GM23248 (cell line): ENCODE measurements at places on chromosomes 4 and X. TPM values are rescaled to one million over a fixed set of nuclear protein-coding genes. Genes with fewer than 3 reads are reported as not detected.

Gene BTC
- not detected in 2 replicates for total RNA-seq

- DNase-seq: peak; percentile 68
Measured at GRCh38 chr4:75916091-75916661, 13.9 kb upstream of the PPEF2 start.

- no peak for DNase-seq
Measured at GRCh38 chr4:185144601-185145240, 1.7 kb downstream of the SLC25A4 start.

Gene BEND2
- not detected in 2 replicates for total RNA-seq

DNA sequence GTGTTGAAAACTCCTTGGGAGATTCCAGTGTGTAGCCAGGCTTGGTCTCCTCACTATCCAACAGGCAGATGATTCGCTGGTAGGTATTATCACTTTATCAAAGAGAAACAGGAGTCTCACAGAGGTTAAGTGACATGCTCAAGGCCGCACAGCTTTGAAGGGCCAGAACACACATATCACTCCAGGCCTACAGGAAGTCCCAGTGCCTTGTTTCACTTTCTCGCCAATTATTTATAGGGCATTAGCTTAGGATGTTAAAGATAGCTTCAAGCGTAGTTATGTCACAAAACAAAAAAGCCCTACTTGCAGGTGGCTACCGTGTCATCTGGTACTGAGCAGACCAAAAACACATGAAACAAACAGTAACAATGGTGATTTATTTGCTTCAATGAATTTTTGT is 13.2 kb downstream of the ATP8A1 start:
- DNase-seq: no peak

GRCh38 chr4:27248829-27249228 is 388.2 kb downstream of the STIM2 start:
- DNase-seq: peak; percentile 95

Gene RASGEF1B
- not detected in 2 replicates for total RNA-seq

Gene MAGEB10
- total RNA-seq: not detected in 2 replicates

- DNase-seq: peak; percentile 35
Measured at GRCh38 chrX:124518885-124519284, 172.5 kb downstream of the SH2D1A start.

DNA sequence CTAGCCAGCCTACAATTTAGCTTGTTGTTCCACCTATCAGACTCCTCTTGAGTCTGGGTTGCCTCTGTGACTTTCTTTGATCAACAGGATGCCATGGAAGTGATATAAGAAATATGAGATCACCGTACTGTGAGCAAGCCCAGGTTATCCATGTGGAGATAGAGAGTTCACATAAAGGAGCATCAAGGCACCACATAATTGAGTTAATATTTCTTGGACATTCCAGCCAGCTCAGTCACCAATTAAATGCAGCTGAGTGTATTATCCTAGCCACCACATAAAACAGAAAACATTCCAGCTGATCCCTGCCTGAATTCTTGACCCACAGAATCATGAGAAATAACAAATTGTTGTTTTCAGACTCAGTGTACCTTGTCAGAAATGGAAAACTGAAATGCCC is 253.6 kb downstream of the PPP1R2C start:
- peak; percentile 52 for DNase-seq

Gene NSUN7
- total RNA-seq: not detected in 2 replicates

Gene VEGFC
- 41.6 and 56.3 TPM in 2 replicates for total RNA-seq

- DNase-seq: peak; percentile 41
Measured at GRCh38 chrX:38859602-38860001, 58.3 kb downstream of the MID1IP1 start.

Gene ZNF275
- total RNA-seq: 11.5 and 12.0 TPM in 2 replicates

Gene TMSB15A
- total RNA-seq: 1.0 and 1.4 TPM in 2 replicates

DNA sequence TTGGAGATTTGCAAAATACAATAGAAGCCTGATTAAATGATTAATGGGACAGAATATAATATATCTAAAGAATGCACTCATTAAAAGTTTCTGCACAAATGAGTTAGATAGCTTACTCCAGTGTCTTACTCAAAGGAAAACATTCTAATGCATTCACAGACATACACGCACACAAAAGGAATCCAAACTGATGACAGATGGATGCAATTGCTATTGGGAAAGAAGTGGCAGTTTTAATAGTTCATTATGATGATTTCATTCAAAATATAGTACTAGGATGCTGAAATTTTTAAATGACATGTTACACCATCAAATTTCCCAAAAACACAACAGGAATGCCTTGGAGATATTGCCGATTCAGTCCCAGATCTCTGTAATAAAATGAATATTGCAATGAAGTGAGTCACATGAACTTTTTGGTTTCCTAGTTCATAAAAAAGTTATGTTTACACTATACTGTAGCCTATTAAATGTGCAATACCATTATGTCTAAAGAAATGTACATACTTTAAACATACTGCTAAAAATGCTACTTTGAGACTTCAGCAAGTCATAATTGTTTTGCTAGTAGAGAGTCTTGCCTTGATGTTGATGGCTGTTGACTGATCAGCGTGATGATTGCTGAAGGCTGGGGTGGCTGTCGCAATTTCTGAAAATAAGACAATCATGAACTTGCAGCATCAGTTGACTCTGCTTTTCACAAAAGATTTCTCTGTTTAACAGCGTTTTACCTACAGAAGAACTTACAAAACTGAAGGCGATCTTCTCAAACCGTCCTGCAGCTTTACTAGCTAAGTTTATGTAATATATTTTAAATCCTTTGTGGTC is 45.6 kb downstream of the BBS12 start:
- DNase-seq: peak; percentile 91

DNA sequence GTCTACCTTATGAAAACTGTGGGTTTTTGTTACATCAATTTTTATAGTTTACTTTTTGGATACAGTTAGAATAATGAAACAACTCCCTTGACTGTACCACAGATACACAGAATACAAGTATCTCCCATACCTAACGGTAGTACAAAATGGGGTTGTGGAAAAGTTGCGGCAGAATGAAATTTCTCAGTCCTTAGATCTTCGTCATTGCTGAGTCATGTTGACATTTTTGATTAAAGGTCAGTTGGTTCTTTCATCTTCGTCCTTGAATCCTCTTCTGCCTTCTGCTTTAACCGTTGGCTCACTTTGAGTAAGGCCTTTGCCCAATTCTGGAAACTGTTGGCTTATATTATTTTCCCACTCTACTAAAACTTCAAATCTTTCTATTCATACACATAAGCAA is 75.6 kb downstream of the TRIML1 start:
- DNase-seq: no peak

GRCh38 chr4:73894001-73894400 is 24.8 kb downstream of the CXCL1 start:
- DNase-seq: peak; percentile 43

DNA sequence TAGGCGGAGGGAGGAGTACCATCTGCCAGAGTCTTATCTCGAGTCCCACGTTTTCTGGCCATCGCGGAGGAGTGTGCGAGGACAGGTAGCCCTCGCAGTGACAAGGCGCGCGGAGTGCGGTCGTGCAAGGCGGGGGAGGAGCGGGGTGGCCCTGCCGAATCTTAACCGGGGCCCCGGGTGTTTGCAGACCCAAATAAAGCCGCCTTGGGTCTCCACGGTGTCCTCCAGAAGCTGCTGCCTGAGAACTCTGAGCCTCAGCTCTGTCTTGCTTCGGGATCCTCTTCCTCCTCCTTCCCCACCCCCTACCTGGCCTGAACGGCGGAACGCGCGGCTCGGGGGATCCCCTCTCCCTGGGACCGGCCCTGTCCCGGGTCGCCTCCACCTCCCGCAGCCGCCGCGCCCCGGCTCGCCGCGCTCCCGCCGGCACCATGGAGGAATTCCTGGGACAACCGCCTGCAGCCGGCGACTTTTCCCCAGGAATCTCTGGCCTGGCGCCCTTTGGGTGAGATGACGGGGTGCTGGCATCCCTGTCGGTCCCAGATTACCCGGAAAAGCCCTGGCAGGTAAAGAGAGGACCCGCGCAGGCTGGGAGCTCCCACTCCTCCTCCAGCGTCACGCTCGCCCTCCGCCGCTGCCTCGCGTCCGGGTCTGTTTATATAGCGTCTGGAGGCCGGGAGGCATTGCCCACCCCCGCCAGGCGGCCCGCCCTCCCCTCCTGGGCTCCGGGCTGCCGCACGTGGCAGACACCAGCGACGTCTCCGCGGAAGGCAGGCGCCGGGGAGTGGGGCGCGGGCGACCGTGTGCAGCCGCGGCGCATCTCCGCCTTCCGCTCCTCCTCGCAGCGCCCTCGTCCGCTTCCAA is at the start of gene GALNTL6:
GALNTL6 (plus strand) TSS at position 740 of the 861 bp plus-strand sequence.
- DNase-seq: peak; percentile 25

GRCh38 chr4:101238706-101239105 is 108.6 kb downstream of the PPP3CA start:
- peak; percentile 76 for DNase-seq

DNA sequence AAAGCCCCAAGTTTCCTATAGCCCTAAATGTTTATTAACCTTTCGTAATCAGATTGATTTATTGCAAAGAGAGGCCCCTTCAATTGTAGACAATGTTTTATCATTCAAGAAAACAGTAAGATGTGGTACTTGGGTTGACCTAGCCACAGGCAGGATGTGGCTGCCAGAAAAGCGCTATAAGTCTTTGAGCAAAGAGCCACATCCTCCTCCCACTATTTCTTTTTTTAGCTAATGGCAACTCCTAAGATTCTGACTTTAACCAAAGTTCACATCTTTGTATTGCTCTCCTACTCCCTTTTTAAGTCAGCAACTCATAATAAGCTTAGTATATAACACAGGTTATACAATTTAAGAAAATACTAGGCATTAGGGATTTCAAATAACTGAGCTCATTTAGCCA is 70.7 kb upstream of the PPP3CA start:
- no peak for DNase-seq

Gene WAS
- total RNA-seq: not detected in 2 replicates

- DNase-seq: no peak
Measured at GRCh38 chr4:140089216-140089615, 64.8 kb downstream of the MAML3 start.

Gene CYSLTR1
- total RNA-seq: not detected in 2 replicates

Gene VSIG4
- total RNA-seq: not detected in 2 replicates

GRCh38 chr4:179331362-179331761 is 1889.1 kb upstream of the AGA start:
- DNase-seq: no peak

DNA sequence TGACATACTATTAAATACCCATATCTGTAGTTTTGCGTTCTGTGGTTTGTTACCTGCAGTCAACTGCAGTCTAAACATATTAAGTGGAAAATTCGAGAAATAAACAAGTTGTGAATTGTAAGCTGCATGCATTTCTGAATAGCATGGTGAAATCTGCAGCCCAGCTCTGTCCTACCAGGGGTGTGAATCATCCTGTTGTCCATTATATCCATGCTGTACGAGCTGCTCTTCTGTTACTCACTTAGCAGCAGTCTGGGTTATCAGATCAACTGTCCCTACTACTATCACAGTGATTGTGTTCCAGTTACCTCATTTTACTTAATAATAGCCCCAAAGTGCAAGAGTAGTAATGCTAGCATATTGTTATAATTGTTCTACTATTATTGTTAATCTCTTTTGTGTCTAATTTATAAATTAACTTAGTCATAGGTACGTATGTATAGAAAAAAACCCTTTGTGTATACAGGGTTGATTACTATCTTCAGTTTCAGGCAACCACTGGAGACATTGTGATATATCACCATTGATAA is 173.7 kb upstream of the FAT4 start:
- peak; percentile 67 for DNase-seq

Gene PPP1R2C
- total RNA-seq: not detected in 2 replicates

DNA sequence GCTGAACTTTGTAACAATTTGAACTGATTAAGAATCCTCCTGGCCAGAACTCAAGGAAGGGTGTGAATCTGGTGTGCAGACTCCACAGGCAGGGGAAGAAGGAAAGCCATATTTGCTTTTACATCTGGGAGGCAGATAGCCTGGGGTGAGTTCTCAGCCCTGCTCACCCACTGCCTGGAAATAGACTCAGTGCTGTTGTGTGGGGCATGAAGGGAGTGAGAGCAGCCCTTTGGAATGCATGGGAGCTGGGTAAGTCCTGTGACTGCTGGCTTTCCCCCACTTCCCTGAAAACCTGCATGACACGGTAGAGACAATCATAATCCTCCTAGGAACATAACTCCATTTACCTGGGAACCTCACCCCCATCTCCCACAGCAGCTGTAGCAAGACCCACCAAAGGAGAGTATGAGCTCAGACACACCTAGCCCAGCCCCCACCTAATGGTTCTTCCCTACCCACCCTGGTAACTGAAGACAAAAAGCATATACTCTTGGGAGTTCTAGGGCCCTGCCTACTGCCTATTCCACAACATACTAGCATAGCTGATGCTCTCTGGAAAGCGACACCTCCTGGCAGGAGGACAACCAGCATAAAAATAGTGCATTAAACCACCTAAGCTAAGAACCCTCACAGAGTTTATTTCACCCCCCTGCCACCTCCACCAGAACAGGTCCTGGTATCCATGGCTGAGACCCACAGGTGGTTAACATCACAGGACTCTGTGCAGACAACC is 59.3 kb upstream of the UBQLN2 start:
- DNase-seq: peak; percentile 56

Gene CABS1
- total RNA-seq: not detected in 2 replicates

DNA sequence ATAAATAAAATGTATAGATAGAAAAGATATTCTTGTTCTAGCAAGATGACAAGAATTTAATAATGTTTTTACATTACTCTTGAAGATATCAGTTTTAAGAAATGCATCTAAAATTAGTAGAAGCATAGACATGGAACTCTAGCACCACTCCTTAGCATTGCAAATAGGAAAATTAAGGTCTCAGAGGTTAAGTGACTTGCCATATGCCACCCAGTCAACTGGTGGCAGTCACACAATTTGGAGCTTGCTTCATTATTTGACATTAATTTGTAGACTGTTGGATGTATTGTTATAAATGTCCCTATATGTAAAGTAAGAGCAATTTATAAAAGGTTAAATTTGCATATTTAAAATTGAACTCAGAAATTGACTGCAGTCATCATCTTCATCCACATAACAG is 20.8 kb downstream of the GPM6A start:
- no peak for DNase-seq

DNA sequence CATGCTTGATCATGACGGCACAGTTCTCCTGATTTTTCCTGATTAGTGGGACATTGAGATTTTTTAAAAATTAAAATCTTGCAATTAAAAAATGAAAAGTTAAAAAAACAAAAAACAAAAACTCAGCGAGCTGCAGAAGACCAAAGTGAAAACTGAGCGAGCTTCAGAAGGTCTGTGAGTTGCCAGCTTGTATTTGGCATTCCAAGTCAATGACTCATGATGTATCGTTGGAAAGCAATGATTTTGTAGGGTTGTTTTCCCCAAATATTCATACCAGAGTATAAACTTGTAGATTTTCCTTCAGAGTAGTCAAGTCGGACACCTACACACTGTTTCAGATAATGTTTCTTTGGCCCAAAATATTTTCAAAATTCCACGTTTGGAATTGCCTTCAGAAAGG is 76.9 kb downstream of the LRRC66 start:
- peak; percentile 30 for DNase-seq

- DNase-seq: no peak
Measured at GRCh38 chr4:25075129-25075528, 44.4 kb upstream of the LGI2 start.

Gene HDX
- 1.6 and 2.3 TPM in 2 replicates for total RNA-seq

Gene CITED1
- not detected in 2 replicates for total RNA-seq

DNA sequence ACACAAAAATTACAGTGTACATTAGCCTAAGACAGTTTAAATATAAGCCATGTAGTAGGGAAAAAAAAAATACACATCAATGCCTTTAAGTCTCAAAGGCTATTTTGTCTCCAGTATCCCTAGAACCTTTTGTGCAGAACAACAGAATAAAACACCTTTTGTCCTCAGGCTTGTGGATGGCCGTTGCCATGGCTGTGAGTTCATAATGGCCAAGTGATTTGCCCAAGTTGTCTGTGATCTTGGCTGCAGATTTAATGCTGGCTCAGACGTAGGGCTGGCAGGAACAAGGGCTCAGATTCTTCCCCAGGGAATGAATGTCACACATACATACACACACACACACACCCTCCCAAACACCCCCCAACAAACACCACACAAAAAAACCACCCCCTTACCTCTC is 25.3 kb downstream of the GPM6B start:
- no peak for DNase-seq
